Endothelial cell of coronary artery (primary cell): ENCODE measurements at places on chromosomes 5 and 9. TPM values are rescaled to one million over a fixed set of nuclear protein-coding genes. Genes with fewer than 3 reads are reported as not detected.

TSLP gene
- under 0.01 and 0.09 TPM in 2 replicates for total RNA-seq

SPARC gene
- 628 and 1,632 TPM in 2 replicates for total RNA-seq

PFN3 gene
- total RNA-seq: not detected in 2 replicates

GABBR2 gene
- total RNA-seq: 9.0 and 21.6 TPM in 2 replicates

CCNJL gene
- total RNA-seq: 5.0 TPM in 2 replicates

POLK gene
- 20.0 and 29.7 TPM in 2 replicates for total RNA-seq

SLC12A2 gene
- 54.8 and 71.3 TPM in 2 replicates for total RNA-seq

PDE6A gene
- total RNA-seq: under 0.01 TPM in 1 of 2 replicates, not detected in the other

AGXT2 gene
- not detected in 2 replicates for total RNA-seq

IRX2 gene
- total RNA-seq: 0.28 TPM in 1 of 2 replicates, not detected in the other

ADAMTSL2 gene
- total RNA-seq: 0.75 TPM in 1 of 2 replicates, not detected in the other

SCGB3A2 gene
- not detected in 2 replicates for total RNA-seq

SLC45A2 gene
- total RNA-seq: 0.09 TPM in 1 of 2 replicates, not detected in the other

CAMK2A gene
- total RNA-seq: not detected in 2 replicates

ITGA2 gene
- total RNA-seq: 67.9 and 80.6 TPM in 2 replicates

PCDHB14 gene
- 1.3 and 1.6 TPM in 2 replicates for total RNA-seq

N4BP3 gene
- total RNA-seq: 19.8 and 22.8 TPM in 2 replicates
